ENCODE measurements at places on chromosomes 7 and 10. TPM values are rescaled to one million over a fixed set of nuclear protein-coding genes. Genes with fewer than 3 reads are reported as not detected.

The OLAH gene
- total RNA-seq = 1.2 TPM

The CALML5 gene
- total RNA-seq = not detected

The NEUROG3 gene
- not detected for total RNA-seq

The HMX2 gene
- not detected for total RNA-seq

The IL2RA gene
- 1,064 TPM for total RNA-seq

The VAX1 gene
- total RNA-seq = not detected

The HOXA7 gene
- not detected for total RNA-seq

The SNCG gene
- not detected for total RNA-seq

The SHH gene
- total RNA-seq = not detected

The PMS2 gene
- 20.0 TPM for total RNA-seq

The SLC13A1 gene
- not detected for total RNA-seq

Data from natural killer cell treated with Interleukin-12 subunit alpha and Interleukin-12 subunit beta and Interleukin-15 and Interleukin-18, amount 100 ng/mL, for 72 hours (primary cell).